Fibroblast of the aortic adventitia (primary cell): ENCODE measurements at places on chromosomes 16 and 17. TPM values are rescaled to one million over a fixed set of nuclear protein-coding genes. Genes with fewer than 3 reads are reported as not detected.

CACNG5 gene
- not detected in 2 replicates for total RNA-seq

SGCA gene
- total RNA-seq, result 0.65 and 0.90 TPM in 2 replicates

CD300LB gene
- total RNA-seq, result not detected in 2 replicates

PKMYT1 gene
- total RNA-seq, result 1.5 and 24.5 TPM in 2 replicates

CA4 gene
- not detected in 2 replicates for total RNA-seq

ITGA2B gene
- 0.36 TPM in 1 of 2 replicates, not detected in the other for total RNA-seq

UNC45B gene
- not detected in 2 replicates for total RNA-seq

MAP3K3 gene
- total RNA-seq, result 25.0 and 37.4 TPM in 2 replicates

PRAC2 gene
- total RNA-seq, result not detected in 2 replicates

RNF222 gene
- total RNA-seq, result not detected in 2 replicates

C17orf100 gene
- 0.57 and 0.63 TPM in 2 replicates for total RNA-seq

ITPRIPL2 gene
- 41.1 and 60.1 TPM in 2 replicates for total RNA-seq

DYNLRB2 gene
- total RNA-seq, result not detected in 2 replicates

SLFN14 gene
- total RNA-seq, result not detected in 2 replicates

KLHL10 gene
- total RNA-seq, result 0.09 and 0.90 TPM in 2 replicates

ADCY9 gene
- total RNA-seq, result 11.2 and 23.6 TPM in 2 replicates

GAS7 gene
- total RNA-seq, result 7.0 and 22.2 TPM in 2 replicates

SSTR5 gene
- total RNA-seq, result not detected in 2 replicates

SLC4A1 gene
- not detected in 2 replicates for total RNA-seq

TAT gene
- total RNA-seq, result not detected in 2 replicates

SLC16A5 gene
- 2.8 and 4.4 TPM in 2 replicates for total RNA-seq

CCL2 gene
- total RNA-seq, result 11.1 and 109 TPM in 2 replicates

SLC47A2 gene
- total RNA-seq, result 0.33 TPM in 1 of 2 replicates, not detected in the other

ARHGAP27 gene
- total RNA-seq, result 2.3 and 5.2 TPM in 2 replicates

MYH8 gene
- not detected in 2 replicates for total RNA-seq

ST6GALNAC2 gene
- 0.63 TPM in 1 of 2 replicates, not detected in the other for total RNA-seq
